ENCODE measurements at places on chromosomes 5 and 9.

DNA sequence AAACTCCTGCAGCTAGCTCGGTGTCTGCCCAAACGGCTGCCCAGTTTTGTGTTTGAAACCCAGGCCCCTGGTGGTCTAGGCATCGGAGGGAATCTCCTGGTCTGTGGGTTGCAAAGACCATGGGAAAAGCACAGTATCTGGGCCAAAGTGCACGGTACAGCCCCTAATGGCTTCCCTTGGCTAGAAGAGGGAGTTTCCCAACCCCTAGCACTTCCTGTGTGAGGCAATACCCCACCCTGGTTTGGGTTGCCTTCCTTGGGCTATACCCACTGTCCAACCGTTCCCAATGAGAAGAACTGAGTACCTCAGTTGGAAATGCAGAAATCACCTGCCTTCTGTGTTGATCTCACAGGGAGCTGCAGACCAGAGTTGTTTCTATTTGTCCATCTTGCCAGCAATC is 41.8 kb downstream of the CAVIN4 start:
- no peak for DNase-seq

- no peak for DNase-seq
Observed at GRCh38 chr5:135318924-135319323, 80.1 kb downstream of the MACROH2A1 start.

- DNase-seq, result no peak
Observed at GRCh38 chr5:10700516-10700915, 60.5 kb downstream of the DAP start.

GRCh38 chr5:150307617-150308426 is 5.1 kb upstream of the ARSI start:
- no peak for DNase-seq

DNA sequence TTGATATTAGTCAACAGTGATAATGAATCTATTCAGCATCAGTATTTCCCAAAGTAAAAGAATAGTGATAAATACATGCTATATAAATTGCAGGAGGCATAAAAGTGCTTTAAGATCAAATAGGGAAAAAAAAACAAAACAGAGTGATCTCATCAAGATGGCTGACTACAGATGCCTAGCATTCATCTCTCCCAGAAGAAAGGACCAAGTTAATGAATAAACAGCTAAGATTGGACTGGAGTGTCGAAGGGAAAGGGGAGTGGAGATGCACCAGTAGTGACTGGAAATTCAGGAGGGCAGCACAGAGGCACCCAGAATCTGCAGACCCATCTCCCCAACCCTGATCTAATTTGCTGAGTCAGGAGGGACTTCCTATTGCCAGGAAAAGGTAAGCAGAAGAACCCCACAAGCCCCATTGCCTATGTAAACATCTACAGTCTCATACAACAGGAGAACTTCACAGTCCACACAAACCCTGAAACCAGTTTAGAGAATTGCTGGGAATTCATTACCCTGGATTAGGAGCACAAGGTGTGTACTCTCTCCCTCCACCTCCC is 699.4 kb downstream of the PTPRD start:
- DNase-seq, result no peak

GRCh38 chr5:40166802-40167201 is 512.9 kb upstream of the PTGER4 start:
- no peak for DNase-seq

GRCh38 chr9:118640836-118641560 is 728.2 kb downstream of the BRINP1 start:
- DNase-seq, result no peak

GRCh38 chr5:177389241-177390169 is 5.3 kb downstream of the SLC34A1 start:
- DNase-seq, result no peak

- no peak for DNase-seq
Observed at GRCh38 chr5:41253109-41253508, 39.8 kb upstream of the C6 start.

- DNase-seq, result no peak
Observed at GRCh38 chr9:133199648-133200321, 9.3 kb downstream of the OBP2B start.

- no peak for DNase-seq
Observed at GRCh38 chr5:19920761-19921160, 67.2 kb downstream of the CDH18 start.

DNA sequence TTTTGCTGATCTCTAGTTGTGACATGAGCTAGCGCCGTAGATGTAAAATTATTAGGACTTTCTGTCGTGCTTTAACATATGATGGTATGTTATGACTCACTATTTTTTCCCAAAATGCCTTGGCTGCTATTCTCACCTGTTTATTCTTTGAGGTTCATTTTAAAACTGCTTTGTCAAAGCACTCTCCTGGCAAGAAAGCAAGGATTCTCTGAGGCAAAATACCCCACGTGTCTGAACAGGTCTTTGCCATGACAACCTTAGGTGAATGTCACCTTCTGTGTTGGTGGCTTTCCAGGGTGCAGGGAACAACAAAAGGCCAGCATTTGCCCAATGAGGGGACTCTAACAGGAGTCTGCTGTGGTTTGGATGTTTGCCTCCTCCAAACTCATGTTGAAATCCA is 30.6 kb upstream of the COL5A1 start:
- no peak for DNase-seq

DNA sequence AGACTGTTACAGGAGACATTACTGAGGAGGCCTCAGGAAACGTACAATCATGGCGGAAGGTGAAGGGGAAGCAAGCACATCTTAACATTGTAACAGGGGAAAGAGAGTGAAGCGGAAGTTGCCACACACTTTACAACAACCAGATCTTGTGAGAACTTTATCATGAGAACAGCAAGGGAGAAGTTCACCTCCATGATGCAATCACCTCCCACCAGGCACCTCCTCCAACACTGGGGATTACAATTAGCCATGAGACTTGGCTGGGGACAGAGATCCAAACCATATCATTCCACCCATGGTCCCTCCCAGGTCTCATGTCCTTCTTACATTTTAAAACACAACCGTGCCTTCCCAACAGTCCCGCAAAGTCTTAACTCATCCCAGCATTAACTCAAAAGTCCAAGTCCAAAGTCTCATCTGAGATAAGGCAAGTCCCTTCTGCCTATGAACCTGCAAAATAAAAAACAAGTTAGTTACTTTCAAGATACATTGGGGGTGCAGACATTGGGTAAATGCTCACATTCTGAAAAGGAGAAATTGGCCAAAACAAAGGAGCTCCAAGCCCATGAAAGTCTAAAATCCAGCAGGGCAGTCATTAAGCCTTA is 138.3 kb downstream of the TMEM161B start:
- DNase-seq, result no peak

DNA sequence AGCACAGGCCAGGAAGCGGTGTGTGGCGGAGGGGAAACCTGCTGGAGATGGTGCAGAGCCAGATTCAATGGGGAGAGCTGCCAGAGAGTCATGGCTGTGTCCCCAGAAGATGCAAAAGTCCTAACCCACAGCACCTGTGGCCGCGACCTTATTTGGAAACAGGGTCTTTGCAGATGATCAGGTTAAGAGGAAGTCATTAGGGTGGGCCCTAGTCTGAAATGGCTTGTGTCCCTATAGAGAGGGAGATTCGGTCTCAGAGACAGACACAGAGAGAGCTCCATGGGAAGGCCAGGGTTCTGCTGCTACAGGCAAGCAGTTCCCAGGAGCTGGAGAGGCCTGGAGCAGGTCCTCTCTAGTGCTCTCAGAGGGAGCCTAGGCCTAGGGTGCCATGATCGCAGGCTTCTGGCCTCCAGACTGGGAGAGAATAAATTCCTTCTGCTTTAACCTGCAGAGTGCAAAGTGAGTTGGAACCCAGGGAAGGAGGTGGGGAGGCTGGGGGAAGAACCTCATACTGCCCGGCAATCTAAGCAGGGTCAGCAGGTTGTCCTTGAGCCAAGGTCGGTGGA is 1.9 kb upstream of the LPCAT1 start:
- DNase-seq, result no peak

GRCh38 chr5:106321242-106321641 is 1349.5 kb downstream of the EFNA5 start:
- no peak for DNase-seq

DNA sequence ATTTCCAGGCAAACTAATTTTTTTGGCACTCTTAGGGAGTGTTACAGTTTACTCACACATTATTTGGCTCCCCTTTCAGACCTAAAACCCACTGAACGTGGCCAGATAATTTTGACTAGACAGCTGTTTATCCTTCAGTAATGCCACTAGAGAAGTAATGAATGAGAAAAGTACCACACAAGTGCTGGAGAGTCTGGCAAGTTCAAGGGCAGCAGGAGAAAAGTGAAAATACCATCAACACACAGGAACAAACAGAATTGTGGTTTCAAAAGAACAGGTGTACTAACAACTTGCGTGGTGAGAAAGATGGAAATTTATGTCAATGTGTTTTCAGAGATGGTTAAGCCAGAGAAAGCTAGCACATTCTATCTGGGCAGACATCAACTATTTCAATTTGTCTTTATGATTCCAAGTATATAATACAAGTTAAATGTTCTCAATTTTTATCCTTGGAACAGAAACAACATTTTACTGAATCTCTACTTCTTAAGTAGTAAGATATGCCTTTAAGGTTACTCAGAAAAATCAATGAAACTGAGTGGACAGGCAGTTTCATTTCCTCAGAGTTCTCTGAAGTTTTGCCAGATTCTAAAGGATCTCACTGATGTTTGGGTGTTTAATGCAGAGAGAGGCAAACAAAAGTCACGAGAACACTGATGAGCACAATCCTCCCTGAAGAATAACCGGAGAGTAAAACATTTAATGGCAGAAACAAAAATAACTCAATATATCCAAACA is 91.0 kb downstream of the ARSB start:
- no peak for DNase-seq

DNA sequence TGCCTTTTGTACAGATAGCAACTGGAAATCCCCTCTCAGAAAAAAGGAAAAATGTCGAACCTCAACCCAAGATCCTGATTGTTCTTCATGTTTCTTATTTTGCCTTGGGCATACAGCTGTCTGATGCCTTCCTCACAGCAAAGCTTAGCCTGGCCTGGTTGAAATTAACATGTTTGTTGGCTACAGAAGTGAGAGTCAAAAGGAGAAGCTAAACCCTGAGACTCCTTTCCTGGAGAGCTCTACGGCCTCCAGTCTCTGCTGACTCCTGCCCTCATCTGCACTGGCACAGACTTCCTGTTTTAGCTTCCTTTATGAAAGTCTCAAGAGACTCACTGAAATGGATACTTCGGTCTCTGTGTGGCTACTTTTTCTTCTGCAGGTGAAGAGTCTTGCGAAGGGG is 186.7 kb downstream of the PARP8 start:
- no peak for DNase-seq

GRCh38 chr5:145158730-145159129 is 676.4 kb downstream of the PRELID2 start:
- no peak for DNase-seq

DNA sequence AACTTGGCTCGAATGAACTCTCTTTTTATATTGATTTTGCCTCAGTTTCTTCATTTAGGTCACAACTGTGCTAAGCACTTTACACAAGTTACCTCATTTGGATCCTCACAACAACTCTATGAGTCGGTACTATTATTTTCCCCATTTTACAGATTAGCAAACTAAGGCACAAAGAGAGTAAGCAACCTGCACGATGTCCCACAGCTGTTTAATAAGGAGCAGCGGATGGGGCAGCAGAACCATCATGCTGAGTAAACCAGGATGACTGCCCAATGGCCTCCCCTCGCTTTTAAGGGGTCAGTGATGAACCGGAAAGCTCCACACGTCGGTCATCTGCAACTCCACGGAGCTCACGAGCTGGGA is 607 bp downstream of the PRELID2 start:
- no peak for DNase-seq

DNA sequence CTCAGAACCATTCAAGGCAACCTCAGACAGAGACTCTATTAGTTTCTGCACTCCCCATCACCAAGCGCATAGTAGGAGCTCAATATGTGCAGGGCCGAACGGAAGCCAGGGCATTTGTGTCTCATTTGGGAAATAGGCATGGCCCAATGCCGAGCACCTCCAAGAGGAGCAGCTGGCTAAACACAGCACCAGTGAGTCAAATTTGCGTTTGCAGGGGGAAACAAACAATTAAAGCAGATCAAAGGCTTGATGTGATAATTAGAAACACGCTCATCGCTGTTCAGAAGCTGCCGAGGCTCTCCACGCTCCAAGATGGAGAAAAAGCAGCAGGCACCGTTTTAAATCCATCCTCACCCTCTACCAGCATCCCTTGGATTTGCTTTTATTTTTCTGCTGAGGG is 225.3 kb downstream of the AGTPBP1 start:
- DNase-seq, result no peak

GRCh38 chr9:27945386-27945785 is 372.1 kb upstream of the C9orf72 start:
- DNase-seq, result no peak

GRCh38 chr5:44862808-44863207 is 54.1 kb downstream of the MRPS30 start:
- no peak for DNase-seq

DNA sequence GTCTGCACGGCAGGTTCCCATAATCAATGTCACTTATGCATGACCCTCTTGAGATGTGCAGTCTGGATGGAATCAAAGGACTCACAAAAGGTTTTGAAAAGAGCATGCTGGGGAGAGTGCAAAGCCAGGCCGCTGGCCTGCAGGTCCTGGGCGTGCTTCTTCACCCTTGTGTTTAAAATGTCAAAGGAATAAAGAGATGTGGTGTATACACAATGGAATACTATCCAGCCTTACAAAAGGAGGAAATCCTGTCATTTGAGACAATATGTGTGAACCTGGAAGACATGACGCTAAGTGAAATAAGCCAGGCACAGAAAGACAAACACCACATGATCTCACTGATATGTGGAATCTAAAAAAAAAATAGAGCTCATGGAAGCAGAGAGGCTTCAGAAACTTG is 137.5 kb upstream of the PHYKPL start:
- no peak for DNase-seq

- DNase-seq, result no peak
Observed at GRCh38 chr9:18969128-18969527, 63.9 kb downstream of the SAXO1 start.

DNA sequence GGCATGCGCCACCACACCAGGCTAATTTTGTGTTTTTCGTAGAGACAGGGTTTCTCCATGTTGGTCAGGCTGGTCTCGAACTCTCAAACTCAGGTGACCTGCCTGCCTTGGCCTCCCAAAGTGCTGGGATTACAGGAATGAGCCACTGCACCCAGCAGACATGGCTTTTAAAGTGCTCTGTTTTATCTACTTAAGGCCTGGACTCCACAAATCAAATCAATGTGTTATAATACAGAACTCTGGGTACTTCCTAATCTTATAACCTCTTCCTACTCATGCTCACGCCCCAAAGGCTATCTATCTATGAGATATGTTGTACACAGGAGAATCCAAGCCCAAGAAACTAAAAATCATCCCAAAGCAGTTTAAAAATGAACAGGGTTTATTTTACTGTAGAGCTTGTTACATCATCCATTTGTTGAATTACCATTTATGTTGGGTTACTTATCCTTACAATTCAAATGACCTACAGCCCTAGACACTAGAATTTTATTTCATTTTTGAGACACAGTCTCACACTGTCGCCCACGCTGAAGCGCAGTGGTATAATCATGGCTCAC is 155.1 kb downstream of the EFNA5 start:
- DNase-seq, result no peak

DNA sequence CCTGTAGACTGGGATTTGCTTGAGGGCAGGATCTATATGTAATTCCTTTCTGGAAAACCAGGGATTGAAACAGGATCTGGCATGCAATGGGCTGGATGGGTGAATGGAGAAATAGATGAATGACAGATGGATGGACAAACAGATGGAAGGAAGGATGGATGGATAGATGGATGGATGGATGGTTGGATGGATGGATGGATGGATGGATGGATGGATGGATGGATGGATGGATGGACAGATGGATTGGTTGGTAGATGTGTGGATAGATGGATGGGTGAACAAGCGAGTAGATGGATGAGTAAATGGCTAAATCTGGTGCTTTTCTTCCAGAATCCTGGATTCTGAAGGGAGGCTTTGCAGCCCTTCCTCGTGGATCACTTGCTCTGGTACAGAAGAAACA is 162.5 kb upstream of the SMIM23 start:
- DNase-seq, result no peak

Data from stimulated activated CD8-positive, alpha-beta memory T cell treated with anti-CD3 and anti-CD28 coated beads, Interleukin-7, amount 100 ng/mL, for 1 hour (primary cell).